GM13977 (cell line): ENCODE measurements at places on chromosomes 11 and 22.

GRCh38 chr11:45765836-45766235 lies 39.1 kb upstream of the SLC35C1 start:
- no peak for DNase-seq

DNA sequence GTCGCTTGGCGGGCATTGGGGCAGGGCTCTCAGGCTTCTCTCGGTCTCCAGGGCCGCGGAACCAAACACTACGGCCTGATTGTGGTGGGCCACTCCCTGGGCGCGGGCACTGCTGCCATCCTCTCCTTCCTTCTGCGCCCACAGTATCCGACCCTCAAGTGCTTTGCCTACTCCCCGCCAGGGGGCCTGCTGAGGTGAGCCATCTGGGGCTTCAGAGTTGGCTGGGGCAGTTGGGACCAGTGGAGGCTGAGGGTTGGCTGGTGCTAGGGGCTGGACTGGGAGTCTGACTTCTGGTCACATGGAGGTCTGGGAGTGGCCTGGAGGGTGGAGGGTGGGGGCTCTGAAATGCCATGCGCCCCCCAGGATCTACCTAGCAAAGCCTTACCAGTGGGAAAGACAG lies 15.3 kb upstream of the MYRF start:
- no peak for DNase-seq

DNA sequence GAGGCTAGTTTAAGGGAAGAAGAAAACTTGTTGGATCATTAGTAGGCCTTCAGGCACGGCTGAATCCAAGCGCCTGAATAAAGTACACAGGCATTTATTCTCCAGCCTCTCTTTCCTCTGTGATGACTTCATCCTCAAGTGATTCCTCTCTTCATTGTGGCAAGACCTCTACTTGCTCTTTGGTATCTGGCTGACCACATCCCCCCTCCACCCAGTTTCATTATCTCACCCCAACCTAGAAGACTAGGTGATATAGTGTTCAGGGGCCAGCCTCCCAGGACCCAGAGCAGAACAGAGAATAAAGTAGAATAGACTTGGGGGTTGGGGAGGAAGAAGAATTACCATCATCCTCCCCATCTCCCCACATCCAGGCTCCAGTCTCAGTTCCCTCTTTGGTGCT lies 189.3 kb downstream of the MIAT start:
- DNase-seq = no peak

GRCh38 chr22:46574993-46575910 lies 37.8 kb upstream of the CELSR1 start:
- no peak for DNase-seq

GRCh38 chr11:92149996-92150395 lies 74.6 kb upstream of the FAT3 start:
- no peak for DNase-seq

- no peak for DNase-seq
Measured at GRCh38 chr22:47357493-47357892, 595.0 kb downstream of the TBC1D22A start.

- DNase-seq = peak; percentile 73
Measured at GRCh38 chr22:40289991-40290459, 56.3 kb upstream of the ADSL start.

DNA sequence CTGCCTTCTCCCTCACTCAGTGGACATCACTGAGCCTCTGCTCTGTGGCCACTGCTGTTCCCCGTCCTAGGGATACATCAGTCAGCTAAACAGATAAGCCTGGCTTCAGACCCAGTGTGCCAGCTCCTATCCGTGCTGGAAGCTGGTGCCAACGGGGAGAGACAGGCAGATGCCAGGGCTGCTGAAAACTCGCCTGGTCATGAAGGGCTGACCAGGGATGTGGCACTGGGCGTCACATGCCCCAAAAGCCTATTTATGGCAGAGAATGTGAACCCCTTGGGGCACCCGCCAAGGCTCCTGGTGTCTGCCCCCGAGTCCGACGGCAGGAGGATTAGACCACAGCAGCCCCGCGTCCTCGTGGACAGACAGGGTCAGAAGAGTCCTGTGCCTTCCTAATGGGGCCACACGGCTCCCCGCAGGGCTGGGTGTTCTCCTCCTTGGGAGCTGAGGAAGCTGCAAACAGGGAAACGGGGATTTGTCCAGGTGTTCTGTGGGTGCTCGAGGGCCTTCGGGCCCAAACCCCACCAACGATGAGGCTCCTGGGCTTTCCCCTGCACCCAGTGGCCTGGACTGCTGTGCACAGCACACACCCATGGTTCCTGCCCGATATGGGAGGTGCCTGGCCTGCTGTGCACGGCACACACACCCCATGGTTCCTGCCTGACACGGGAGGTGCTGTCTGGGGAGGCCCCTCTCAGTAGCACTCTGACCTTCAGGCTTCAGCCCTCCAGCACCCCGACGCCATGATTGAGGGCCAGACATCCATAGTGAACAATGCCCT lies 19.9 kb downstream of the ANO1 start:
- no peak for DNase-seq

GRCh38 chr11:86449993-86450629 lies 75.4 kb downstream of the CCDC81 start:
- DNase-seq = no peak

- DNase-seq = no peak
Measured at GRCh38 chr22:32018056-32018455, 25.0 kb upstream of the SLC5A1 start.

- no peak for DNase-seq
Measured at GRCh38 chr11:27315836-27316235, 47.2 kb downstream of the CCDC34 start.

DNA sequence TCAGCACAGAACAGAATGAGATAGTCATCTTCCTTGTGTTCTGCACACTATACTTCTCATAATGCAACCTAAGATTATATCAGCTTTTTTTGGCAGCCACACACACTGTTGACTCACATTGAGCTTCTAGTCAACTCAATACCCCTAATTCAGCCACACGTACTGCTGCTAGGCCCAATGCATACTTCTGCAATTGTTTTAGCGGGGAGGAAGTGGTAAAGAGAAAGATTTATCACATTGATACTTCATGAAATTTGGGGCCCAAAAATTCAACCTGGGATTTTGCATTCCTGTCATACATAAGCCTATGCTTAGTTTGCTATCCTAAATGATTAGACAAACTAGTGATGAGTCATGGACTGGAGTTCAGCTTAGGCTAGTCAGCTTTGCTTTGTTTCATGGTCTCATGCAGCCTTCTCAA lies 8.6 kb upstream of the UPB1 start:
- DNase-seq = peak; percentile 55

- DNase-seq = peak; percentile 25
Measured at GRCh38 chr11:62245271-62245753, 3.3 kb downstream of the SCGB1D2 start.

GRCh38 chr22:29022101-29022817 lies 39.4 kb downstream of the C22orf31 start:
- no peak for DNase-seq

DNA sequence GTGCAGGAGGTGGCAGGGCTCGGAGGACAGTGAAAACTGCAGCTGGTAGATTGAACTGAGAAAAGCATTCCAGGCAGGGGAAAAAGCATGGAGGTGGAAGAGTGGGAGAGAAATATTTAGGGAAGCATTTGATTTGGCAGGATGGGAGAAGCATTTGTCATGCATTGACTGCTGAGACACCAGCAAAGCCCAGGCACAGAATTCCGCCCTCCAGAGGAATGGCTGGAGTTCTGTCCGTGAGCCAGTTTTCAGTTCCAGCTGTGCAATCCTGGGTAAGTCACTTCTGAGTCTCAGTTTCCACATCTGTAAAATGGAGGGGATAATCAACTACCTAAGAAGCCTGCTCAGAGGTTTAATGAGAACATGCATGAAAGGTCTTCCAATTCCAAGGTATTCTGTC lies 4.3 kb upstream of the TSKU start:
- no peak for DNase-seq

DNA sequence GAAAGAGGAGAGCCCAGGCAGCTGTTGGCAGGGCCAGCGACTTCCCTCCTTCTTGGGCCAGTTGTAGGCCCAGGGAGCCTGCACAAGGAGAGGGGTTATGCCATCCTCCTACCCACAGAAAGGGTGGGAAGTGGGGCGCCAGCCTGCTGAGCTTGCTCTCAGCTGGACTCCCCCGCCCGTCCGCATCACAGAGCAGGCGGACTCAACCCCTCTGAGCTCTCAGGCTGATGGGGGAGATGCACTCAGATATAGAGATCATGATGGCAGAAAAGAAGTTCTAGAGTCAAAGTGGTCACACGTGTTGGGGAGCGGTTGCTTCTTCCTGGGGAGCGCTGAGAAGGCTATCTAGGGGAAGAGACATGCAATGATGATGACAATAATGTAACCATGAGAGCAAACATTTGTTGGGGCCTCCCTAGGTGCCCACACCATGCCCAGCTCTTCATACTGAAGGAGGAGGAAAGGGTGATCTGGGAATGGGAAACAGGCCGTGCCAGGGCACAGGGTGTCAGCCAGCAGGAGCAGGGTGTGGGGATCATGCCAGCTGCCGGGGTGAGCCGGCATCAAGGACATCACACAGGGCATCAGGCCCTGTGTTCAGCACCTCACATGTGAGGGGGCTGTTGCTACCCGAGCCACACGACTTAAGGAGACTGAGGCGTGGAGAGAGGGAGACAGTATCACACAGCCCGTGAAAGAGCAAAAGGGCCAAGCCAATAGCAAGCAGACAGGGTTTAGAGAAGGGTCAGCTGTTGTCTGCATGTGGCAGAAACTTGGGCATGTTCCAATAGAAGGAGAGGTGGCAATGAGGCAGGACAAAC lies 7.7 kb downstream of the SLC35E4 start:
- no peak for DNase-seq

- DNase-seq = no peak
Measured at GRCh38 chr11:47361419-47361818, 8.9 kb upstream of the MYBPC3 start.

GRCh38 chr22:48537343-48537680 lies 1290.4 kb downstream of the BRD1 start:
- DNase-seq = no peak

DNA sequence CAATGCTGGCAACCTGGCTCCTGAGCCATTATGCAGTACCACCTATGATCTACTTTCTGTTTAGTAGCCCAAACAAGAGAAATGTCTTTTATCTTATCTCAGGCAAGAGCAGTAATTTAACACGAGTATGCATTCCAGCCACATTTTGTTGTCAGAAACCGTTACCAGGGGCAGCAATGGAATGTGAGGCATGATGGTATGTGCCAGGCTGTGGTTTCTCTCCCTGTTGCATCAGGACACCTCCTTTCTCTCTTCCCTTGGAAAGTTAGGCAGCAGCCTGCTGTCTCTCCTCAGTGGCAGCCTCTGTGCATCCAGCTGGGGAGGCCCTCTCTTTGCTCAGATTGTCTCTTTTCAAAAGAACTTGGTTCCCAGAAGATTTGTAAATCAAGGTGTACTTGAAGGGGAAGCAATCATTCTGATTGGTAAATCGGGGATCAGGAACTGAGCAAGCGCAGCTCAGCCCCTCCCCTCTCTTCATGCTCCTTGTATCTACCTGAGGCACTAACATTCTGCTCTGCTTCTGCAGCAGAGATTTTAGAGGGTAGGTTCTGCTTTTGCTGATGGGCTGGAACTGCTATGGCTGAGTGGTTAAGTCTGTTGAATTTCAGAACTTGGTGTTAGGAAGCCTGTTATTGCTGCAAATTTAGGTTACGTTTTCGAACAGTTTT lies 229.2 kb downstream of the ADAMTS15 start:
- no peak for DNase-seq

GRCh38 chr11:65639623-65640482 lies 2.0 kb downstream of the SIPA1 start:
- DNase-seq = peak; percentile 80

DNA sequence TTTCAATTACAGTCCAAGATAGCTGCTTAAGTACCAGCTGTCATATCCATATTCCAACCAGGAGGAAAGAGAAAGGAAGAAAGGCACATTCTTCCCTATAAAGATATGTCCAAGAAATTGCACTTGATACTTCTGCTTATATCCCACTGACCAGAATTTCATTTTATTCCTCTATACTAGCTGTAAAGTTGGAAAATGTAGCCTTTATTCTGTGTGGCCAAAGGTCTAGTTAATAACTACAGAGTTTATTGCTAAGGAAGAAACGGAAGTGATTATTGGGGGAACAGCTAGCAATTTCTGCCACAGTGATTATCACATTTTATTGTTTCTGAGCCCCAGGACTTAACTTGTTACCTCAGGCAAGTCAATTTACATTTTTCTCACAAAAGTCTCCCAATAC lies 213.8 kb downstream of the TTC28 start:
- DNase-seq = no peak

DNA sequence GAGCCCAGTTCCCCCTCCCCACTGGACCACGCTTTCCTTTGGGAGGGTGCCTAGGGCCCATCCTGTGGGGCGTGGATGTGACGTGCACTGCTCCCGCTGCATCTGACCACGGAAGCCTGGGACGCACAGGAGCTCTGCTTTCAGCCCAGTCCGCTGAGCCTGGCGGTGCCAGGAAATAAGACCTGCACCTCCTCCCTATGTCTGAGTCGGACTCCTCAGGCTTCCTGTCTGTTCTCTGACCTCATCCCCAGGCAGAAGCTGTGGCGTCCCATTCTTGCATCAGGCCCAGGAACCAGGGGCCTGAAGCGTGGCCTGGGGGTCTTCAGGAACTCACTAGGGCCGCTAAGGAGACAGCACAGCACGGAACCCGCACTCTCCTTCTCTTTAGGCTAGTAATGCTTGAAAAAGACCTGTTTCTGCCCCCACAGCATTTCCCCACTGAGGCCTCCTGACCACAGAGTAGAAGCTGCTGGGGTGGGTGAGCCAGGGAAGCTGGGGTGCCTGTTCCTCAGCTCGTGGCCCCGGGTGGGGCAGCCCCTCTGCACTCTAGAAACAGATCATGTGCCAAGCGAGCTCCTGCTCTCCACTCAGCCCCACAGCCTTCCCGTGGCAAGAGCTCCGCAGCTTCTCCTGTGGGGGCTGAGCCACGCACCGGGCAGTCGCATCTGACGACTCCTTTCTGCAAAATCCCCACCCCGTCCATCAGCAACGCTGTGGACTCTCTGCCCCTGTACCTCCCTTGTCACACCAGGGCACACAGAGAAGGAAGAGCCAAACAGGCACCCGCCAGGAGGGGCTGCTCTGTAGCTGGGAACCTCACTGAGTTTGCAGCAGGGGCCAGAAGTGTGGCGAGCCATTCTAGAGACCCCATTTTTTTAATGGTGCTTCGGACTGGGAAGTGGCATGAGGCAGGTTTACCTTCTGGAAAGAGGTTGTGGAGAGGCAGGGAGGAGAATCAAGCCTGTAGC lies 22.6 kb downstream of the MOV10L1 start:
- DNase-seq = no peak

DNA sequence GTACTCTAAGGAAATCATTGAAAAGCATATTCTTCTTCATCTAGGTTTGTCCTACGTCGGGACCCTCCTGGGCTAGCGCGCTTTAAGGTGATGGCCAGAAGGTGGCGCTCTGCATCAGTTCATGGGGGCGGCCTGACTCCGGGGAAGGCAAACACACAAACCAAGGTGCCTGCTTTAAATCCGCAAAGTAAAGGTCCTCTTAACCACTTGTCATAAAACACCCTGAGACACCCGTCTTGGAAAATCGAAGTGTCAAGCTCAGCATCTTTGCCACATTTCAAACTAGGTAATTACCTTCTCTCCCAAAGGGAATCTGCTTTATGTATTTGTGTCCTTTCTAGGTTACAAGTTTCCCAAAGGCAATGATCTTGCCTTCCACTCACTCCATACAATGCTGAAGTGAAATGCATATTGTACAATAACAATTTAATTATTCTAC lies 33.9 kb downstream of the LMO2 start:
- DNase-seq = peak; percentile 69

- DNase-seq = no peak
Measured at GRCh38 chr11:66077927-66078326, 7.9 kb downstream of the PACS1 start.
